Aorta (tissue), 5 donors: ENCODE measurements at places on chromosomes 5 and 9. TPM values are rescaled to one million over a fixed set of nuclear protein-coding genes. Genes with fewer than 3 reads are reported as not detected.
A peak's percentile ranks its signal among the peaks of the same experiment; 100 is the strongest.

Gene IL17B
- 18.0 TPM for total RNA-seq

Gene CYLC2
- total RNA-seq: not detected

GRCh38 chr5:528629-529511, 4.6 kb upstream of the SLC9A3 start:
- no peaks in the 10 kb centered on the region for H3K4me1 ChIP-seq
- H3K27ac ChIP-seq: no peak overlapping the region
- DNase-seq: peak; percentile 64
- H3K27me3 ChIP-seq: no peaks in the 10 kb centered on the region

DNA sequence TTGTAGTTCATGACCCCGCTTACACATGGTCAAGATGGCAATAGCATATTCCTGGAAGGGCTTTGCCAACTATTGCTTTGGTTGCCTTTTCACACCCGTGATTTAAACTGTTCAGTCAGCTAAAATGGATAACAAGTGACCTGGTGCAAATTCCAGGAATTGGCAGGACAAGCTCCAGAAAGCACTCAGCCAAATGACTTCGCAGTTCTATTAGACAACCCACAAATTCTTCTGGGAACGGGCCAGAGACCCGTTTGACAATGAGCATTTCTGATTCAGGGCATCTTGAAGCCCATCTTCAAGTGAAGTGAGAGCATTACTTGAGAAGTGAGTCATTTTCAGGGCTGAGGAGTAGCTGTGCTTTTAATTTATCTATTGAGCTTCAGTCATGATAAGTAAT, 165.0 kb downstream of the DROSHA start:
- no peak overlapping the region for H3K27ac ChIP-seq
- no peaks in the 10 kb centered on the region for H3K27me3 ChIP-seq
- H3K36me3 ChIP-seq: no peaks in the 10 kb centered on the region
- H3K4me3 ChIP-seq: no peak overlapping the region
- H3K4me1 ChIP-seq: no peaks in the 10 kb centered on the region

GRCh38 chr5:133114933-133115310, 63.1 kb downstream of the HSPA4 start:
- no peaks in the 10 kb centered on the region for H3K36me3 ChIP-seq
- H3K4me1 ChIP-seq: no peaks in the 10 kb centered on the region
- H3K27me3 ChIP-seq: no peaks in the 10 kb centered on the region
- DNase-seq: no peak
- H3K4me3 ChIP-seq: no peak overlapping the region
- no peak overlapping the region for H3K27ac ChIP-seq

- no peaks in the 10 kb centered on the region for H3K4me1 ChIP-seq
- no peaks in the 10 kb centered on the region for H3K27me3 ChIP-seq
- no peak overlapping the region for H3K27ac ChIP-seq
- no peak overlapping the region for H3K4me3 ChIP-seq
Measured at GRCh38 chr9:78775696-78776295, 478.9 kb downstream of the PSAT1 start.
